Small intestine (tissue), 16 donors: ENCODE measurements at places on chromosomes 16 and 17.
A peak's percentile ranks its signal among the peaks of the same experiment; 100 is the strongest.

- H3K4me3 ChIP-seq: no peak overlapping the region
- no peak for DNase-seq
- H3K4me1 ChIP-seq: peaks cover 19% of the 10 kb centered on the region
- H3K27ac ChIP-seq: no peak overlapping the region
Measured at GRCh38 chr16:23504453-23505179, 5.7 kb downstream of the GGA2 start.

- peak within 1 kb of the TSS; percentile 80 for H3K27ac ChIP-seq
- H3K4me3 ChIP-seq: peak within 1 kb of the TSS; percentile 83
- H3K36me3 ChIP-seq: peaks cover 24% of the 10 kb centered on the region
Measured at GRCh38 chr17:39737760-39738567, at the start of gene GRB7. Gene GRB7, plus strand, starts transcription at chr17:39737938. Its CDS starts 4,364 bp downstream, at chr17:39742302.

DNA sequence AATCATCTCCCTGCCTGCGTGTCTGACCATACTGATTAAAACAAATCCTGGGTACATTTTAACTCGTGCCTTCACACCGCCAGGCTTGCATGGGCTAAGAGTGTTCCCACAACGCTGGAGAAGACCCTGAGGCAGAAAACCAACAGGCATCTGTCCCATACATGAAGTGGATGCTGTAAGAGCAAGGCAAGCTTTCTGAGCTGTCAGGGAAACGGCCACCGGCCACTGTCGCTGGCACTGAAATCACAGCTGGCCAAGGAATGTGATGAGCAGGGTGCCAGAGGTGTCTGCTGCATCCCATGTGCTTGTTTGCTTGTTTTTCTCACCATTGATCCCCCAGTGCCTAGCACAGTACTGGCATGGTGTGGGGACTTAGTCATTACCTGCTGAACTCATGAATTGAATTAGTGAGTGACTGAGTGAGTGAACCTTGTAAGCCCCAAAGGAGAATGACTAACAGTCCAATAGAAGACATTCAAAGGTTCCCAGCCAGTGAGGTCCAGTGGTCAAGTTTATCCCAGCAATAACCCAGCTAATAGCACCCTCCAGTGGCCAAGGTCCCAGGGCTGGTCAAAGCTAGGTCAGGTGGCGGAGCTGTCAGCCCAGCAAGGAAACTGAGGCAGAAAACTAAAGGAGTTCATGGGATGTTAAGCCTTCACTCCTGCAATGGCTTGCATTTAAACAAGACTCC is 92.7 kb upstream of the CDH5 start:
- no peaks in the 10 kb centered on the region for H3K36me3 ChIP-seq
- no peaks in the 10 kb centered on the region for H3K4me1 ChIP-seq
- H3K27me3 ChIP-seq: peaks cover 18% of the 10 kb centered on the region

- no peaks in the 10 kb centered on the region for H3K4me1 ChIP-seq
- H3K27ac ChIP-seq: no peak overlapping the region
- H3K27me3 ChIP-seq: no peaks in the 10 kb centered on the region
- H3K36me3 ChIP-seq: peaks cover 13% of the 10 kb centered on the region
Measured at GRCh38 chr17:50354198-50354597, 8.3 kb downstream of the XYLT2 start.

DNA sequence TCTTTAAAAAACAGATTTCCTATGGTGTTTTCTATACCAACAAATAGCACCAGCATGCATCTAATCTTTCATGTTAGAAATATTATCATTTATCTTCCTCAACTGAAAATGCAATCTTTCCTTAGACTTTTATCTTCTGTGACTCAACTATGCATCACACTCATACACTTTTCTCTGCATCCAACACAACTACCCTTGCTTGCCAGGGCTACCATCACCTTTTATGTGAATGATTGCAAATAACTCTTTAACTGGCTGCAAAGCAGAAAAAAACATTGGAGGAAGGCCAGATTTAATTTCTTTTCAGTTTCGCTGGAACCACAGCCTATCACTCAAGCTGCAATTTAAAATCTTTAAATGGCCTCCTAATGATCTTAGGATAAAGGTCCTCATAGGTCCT is 212.9 kb downstream of the CDH8 start:
- no peak overlapping the region for H3K4me3 ChIP-seq
- no peak overlapping the region for H3K27ac ChIP-seq
- no peak for DNase-seq
- no peaks in the 10 kb centered on the region for H3K36me3 ChIP-seq

- no peak for DNase-seq
- peaks cover 30% of the 10 kb centered on the region for H3K4me1 ChIP-seq
- H3K27me3 ChIP-seq: no peaks in the 10 kb centered on the region
- H3K27ac ChIP-seq: no peak overlapping the region
- H3K4me3 ChIP-seq: no peak overlapping the region
Measured at GRCh38 chr17:40538019-40538935, 27.0 kb downstream of the CCR7 start.

DNA sequence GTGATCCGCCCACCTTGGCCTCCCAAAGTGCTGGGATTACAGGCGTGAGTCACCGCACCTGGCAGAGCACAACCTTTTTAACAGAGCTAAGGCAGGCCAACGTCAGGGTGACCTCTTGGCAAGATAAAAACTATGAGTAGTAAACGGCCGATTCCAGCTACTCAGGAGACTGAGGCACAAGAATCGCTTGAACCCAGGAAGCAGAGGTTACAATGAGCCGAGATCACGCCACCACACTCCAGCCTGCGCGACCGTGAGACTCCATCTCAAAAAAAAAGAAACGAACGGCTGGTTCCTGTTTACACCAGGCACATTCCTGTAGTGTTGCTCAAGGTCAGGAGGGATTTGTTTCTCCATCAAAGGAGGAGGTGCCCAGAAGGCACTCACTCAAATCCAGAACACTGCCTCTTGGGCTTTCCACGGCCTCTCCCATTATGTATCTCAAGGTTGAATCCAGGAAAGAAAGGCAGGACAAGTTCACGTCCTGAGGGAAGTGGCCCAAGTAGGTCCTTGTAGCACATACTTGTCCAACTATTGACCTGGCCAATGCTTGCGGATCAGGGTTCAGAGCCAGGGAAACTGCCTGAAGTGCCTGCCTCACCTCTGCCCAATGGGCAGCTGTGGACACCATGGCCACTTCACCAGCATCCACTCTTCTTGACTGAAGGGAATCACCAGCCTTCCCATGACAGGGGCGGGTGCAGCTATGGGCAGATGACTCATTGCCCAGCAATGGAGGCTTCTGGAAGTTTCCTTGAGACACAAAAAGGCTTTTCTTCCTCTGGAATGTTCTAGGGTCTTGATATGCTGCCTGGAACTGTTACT is 13.5 kb downstream of the KNOP1 start:
- no peak for DNase-seq
- H3K27me3 ChIP-seq: no peaks in the 10 kb centered on the region
- no peak overlapping the region for H3K27ac ChIP-seq
- no peak overlapping the region for H3K4me3 ChIP-seq
- H3K36me3 ChIP-seq: peaks cover 7% of the 10 kb centered on the region

DNA sequence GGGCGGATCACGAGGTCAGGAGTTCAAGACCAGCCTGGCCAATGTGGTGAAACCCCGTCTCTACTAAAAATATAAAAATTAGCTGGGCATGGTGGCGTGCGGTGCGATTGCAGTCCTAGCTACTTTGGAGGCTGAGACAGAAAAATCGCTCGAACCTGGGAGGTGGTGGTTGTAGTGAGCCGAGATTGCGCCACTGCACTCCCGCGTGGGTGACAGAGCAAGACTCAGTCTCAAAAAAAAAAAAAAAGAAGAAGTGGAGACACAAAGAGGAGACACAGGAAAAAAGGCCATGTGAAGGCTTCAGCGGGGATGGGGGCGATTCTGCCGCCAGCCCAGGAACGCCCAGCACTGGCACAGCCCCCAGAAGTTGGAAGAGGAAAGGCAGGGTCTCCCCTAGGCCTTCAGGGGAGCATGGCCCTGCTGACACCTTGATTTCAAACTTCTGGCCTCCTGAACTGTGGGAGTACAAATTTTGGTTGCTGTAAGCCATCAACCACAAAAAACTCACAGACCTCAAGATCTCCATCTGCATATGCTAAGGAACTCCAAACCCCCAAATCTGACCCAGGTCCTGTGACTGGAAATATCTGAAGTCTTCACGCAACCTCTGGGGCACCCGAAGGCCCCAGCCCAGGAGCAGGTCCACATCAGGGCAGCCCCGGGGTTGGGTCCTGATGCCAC is 7.0 kb downstream of the SGSH start:
- no peaks in the 10 kb centered on the region for H3K4me1 ChIP-seq
- H3K27me3 ChIP-seq: no peaks in the 10 kb centered on the region
- H3K4me3 ChIP-seq: no peak overlapping the region
- H3K36me3 ChIP-seq: peaks cover 99% of the 10 kb centered on the region
- no peak overlapping the region for H3K27ac ChIP-seq
- no peak for DNase-seq

- no peaks in the 10 kb centered on the region for H3K36me3 ChIP-seq
- H3K4me1 ChIP-seq: no peaks in the 10 kb centered on the region
- DNase-seq: no peak
- no peaks in the 10 kb centered on the region for H3K27me3 ChIP-seq
Measured at GRCh38 chr16:55901566-55902217, 26.5 kb upstream of the CES5A start.

DNA sequence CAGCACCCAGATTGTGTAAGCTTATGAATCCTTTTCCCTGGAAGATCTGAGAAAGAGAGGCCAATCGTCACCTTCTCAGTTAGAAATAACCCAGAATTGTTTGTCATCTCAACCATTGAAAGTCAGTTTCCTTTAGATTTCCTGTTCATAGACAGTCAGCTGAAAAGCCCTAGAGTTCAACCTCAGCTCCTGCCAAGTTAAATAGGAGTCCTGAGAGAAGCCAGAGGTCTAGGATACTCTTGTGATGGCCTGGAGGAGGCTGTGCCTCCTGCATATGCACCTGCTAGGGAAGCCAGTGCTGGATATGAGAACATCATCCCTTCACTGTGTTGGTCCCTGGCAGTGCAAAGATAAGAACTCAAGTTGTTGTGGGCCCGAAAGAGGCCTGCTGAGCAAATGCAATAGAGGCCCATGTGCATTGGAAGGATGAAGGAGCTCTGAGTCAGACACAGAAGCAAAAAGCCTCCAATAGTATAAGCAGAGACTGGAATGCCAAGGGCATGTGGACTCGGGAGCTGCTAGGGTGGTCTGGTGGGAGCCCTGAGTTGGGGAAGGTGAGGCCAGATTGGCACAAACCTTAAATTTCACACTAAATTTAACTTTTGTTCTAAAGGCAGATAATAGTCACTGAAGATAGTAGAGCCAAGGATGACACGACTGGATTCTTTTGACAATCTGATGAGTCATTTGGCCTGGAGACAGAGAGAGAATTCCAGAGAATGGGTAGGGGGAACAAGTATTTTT is 520.9 kb upstream of the CDH5 start:
- no peak overlapping the region for H3K4me3 ChIP-seq
- H3K27ac ChIP-seq: no peak overlapping the region
- H3K4me1 ChIP-seq: no peaks in the 10 kb centered on the region
- H3K36me3 ChIP-seq: no peaks in the 10 kb centered on the region

GRCh38 chr16:81703177-81704155 is 75.6 kb upstream of the PLCG2 start:
- H3K4me3 ChIP-seq: no peak overlapping the region
- H3K27ac ChIP-seq: no peak overlapping the region
- no peaks in the 10 kb centered on the region for H3K27me3 ChIP-seq
- H3K4me1 ChIP-seq: peaks cover 12% of the 10 kb centered on the region

GRCh38 chr17:39236450-39236927 is 10.7 kb upstream of the STAC2 start:
- no peak overlapping the region for H3K4me3 ChIP-seq
- DNase-seq: no peak
- H3K27me3 ChIP-seq: peaks cover 20% of the 10 kb centered on the region
- H3K36me3 ChIP-seq: no peaks in the 10 kb centered on the region
- H3K4me1 ChIP-seq: no peaks in the 10 kb centered on the region

DNA sequence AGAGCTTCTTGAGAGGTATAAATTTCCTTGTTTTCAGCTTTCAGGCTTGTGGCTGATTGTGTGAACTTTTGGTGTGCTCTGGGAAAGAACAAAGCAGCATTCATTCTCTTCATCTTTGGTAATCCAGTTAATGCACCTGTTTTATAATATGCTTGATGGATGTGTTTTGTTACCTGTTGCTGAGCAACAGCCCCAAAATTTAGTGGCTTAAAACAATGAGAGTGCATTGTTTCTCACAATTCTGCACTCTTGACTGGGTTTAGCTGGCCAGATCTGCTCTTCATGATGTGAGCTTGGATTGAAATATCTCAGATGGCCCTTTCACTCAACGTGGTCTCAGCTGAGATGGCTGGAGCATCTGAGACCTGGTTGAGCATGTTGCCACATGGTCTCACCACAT is 58.7 kb upstream of the NOL11 start:
- H3K36me3 ChIP-seq: no peaks in the 10 kb centered on the region
- no peak for DNase-seq
- H3K4me3 ChIP-seq: no peak overlapping the region
- no peaks in the 10 kb centered on the region for H3K27me3 ChIP-seq

DNA sequence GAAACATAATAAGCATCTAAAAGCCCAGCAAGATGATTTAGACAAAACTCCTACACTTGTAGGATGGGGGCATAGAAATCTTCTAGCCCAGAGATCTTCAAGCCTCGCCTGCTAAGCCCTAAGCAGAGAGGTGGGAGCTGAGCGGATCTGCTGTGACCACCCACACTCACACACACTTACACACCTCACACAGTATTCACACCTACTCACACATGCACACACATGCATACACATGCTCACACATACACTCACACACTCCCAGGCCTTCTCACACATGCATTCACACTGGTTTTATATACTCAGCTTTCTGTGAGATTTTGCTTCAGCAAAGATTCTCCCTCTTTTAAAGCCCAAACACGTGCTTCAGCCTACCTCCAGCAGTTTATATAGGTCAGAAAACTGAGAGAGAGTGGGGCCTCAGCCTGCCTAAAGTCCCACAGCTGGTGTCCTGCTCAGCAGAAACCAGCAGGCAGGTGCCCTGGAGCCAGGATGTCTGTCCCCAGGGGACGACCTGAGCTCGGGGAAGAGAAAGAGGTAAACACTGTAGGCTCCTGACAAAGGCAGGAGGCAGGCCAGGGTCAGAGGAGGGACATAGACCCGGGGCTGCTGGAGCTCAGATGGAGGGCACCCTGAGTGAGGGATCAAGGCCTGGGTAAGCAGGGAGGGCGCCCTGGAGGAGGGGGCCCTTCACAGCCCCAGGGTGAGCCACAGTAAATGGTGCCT is 12.0 kb upstream of the KRT19 start:
- no peaks in the 10 kb centered on the region for H3K36me3 ChIP-seq
- H3K27me3 ChIP-seq: no peaks in the 10 kb centered on the region
- H3K27ac ChIP-seq: no peak overlapping the region
- DNase-seq: no peak

DNA sequence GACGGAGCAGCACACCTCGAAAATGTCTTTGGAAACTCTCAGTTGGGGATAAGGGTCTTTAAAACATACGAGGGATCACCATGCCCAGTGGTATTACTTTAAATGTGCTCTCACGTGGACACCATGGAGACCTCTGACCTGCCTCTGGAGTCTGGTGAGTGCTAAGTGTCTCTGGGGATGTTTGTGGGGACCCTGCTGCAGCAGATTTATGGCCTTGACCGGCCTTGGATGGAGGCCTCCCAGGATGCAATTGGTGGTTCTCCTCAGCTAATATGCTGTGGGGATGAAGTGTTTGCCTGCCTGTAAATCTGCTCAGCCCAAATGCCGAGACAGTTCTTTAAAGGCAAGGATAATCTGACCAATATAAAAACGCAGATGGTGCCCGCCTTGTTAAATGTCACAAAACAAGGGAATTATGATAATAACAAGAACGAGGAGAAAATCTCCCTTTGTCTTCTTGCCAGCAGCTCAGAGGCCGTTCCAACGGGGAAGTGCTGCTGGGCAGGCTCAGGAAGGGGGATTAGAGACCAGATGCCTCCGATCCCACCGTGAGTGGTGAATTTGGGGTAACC is 154.4 kb downstream of the ABCC12 start:
- no peaks in the 10 kb centered on the region for H3K4me1 ChIP-seq
- no peak overlapping the region for H3K27ac ChIP-seq
- no peak for DNase-seq
- H3K4me3 ChIP-seq: no peak overlapping the region
- H3K27me3 ChIP-seq: no peaks in the 10 kb centered on the region
